ENCODE measurements at places on chromosomes 7 and 10.

GRCh38 chr7:48091506-48092433 is 2.7 kb downstream of the UPP1 start:
- no peak for DNase-seq

DNA sequence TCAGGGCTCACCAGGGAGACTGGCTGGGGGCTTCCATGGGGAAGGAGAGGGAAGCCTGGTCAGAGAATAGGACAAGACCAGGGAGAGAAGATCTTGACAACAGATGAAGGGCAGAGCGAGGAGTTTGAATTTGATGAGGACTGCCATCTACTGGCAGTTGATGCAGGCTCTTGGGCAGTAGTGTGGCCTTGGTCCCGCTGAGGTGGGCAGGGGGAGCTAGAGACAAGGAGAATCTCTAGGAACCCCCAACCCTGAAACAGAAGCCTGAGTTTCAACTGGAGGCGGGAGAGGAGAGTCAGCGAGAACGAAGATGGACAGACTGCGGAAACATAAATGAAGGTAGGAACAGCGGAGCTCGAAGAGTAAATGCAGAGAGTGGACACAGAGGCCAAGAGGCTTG is 81.0 kb downstream of the PPP1R3C start:
- no peak for DNase-seq

- no peak for DNase-seq
Measured at GRCh38 chr7:25642849-25643248, 414.6 kb upstream of the NPVF start.

DNA sequence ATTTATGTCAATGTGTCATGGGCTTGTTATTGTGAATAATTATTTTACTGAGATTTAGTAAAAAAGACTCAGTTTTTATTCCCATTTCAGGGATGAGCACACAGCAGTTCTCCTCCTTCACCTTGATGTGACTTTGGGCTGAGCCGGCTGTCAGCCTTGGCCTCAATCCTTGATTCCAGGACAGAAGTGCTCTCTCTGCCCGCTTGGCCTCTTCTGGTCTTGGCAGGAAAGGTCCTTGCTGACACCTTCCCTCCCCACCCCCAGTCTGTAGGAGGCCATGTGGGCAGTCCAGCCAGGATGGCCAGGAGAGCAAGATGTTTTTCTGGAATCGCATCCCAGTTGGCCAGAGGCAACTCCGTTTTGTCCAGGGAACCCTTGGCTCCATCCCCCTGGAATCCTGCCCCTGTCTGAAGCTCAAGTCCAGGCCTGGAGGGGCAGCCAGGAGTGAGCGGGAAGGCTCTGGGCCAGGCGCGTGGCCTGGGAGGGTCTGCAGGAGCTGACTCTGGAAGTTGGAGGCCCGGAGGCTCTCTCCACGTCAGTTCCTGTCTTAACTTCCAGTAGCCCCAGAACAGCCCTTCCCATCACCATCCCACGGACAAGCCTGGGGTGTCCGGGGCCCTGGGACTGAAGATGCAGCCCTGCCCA is 100.9 kb downstream of the PDGFA start:
- no peak for DNase-seq

DNA sequence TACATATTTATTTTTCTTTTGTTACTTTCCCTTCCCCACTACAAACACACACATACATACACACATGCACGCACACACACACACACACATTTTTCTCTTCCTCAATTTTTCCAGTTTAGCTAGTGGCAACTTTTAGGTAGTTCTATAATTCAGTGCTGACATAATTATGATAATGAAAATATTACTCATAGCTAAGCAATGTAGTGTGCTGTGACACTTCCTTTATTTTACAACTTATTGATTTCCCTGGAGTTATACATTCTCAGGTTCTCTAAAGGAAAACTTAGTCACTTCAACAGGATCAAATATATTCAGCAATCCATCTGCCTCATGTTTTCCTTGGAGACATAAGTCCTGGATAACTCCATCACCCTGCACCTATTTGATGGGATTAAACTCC is 151.6 kb downstream of the CACNA2D1 start:
- DNase-seq: no peak

DNA sequence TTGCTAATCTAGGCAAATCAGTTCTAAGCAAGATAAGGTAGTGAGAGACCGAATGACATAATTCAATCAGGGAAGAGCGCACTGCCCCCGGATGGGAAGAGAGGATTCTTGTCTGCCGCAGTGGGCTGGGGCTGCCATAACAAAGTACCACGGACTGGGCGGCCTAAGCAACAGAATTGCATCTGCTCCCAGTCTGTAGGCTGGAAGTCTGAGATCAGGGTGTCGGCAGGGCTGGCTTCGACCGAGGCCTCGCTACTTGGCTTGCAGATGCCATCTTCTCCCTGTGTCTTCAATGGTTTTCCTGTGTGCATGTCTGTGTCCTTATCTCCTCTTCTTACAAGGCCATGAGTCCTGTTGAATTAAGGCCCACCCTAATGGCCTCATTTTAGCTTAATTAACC is 59.7 kb upstream of the TMEM72 start:
- no peak for DNase-seq

DNA sequence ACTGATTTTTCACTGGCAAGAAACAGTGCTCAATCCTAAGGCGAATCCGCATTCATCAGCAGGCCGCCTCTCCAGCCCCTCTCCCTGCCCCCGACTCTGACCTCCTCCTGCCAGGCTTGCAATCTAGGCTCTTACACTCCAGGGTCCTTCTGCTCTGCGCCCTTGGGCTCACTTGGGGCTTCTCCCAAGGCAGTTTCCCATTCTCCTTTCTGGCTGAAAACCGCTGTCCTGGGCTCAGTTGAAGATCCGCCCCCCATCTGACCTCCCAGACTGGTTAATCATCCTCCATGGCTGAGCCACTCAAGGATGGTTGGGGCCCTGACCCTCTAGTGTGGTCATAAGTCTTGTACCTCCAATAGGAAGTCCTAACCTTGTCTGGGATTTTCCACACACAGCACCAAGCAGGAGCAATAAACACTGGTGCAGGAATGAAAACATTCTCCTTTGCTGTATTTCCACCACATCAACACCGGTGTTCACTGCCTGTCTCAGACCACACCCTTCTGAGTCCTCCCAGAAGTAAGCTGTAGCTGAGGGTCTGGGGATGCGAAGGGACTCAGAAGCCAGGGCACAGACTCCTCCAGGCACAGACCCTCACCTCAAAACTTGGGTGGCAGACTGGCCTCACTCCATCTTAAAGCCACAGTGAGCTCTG is 42.4 kb downstream of the TNS3 start:
- no peak for DNase-seq

DNA sequence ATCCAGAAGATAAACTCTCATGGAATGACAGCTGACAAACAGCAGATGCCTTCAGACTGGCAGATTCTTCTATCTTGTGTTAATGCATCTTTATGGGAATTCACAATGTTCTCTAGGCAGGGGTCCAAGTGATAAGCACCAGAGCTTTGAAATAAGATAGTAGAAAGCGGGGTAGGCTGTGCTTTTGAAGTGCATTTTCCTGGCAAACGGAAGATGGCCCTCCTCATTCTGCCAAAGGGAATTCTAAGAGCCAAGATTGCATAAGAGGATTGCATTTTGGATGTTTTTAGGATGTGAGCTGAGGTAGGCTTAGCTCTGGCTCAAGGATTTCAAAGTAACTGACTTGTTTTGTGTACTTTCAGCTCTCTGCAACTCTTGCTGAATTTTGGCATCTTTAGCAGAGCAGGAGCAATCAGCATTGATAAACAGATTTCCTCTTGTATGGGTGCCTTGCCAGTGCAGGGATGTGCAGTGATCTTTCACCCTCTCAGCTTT is 298.5 kb upstream of the KLF6 start:
- DNase-seq: no peak

- no peak for DNase-seq
Measured at GRCh38 chr10:29199941-29200679, 88.8 kb upstream of the LYZL1 start.

DNA sequence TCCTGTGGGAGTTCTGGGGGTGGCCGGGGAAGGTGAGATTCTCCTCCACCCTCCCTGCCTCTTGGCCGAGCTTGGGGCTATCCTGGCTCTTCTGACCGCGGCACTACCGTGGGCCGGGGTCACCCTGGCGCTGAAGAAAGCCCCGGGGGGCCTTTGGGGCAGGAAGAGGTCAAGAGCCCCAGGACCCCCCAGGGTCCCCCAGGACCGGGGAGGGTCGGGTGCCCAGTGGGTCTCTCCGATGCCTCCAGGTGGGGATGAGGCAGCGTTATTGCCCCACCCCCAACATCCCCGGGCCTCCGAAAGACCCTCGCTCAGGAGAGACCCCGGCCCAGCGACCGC is 439 bp upstream of the KNDC1 start:
- DNase-seq: no peak

DNA sequence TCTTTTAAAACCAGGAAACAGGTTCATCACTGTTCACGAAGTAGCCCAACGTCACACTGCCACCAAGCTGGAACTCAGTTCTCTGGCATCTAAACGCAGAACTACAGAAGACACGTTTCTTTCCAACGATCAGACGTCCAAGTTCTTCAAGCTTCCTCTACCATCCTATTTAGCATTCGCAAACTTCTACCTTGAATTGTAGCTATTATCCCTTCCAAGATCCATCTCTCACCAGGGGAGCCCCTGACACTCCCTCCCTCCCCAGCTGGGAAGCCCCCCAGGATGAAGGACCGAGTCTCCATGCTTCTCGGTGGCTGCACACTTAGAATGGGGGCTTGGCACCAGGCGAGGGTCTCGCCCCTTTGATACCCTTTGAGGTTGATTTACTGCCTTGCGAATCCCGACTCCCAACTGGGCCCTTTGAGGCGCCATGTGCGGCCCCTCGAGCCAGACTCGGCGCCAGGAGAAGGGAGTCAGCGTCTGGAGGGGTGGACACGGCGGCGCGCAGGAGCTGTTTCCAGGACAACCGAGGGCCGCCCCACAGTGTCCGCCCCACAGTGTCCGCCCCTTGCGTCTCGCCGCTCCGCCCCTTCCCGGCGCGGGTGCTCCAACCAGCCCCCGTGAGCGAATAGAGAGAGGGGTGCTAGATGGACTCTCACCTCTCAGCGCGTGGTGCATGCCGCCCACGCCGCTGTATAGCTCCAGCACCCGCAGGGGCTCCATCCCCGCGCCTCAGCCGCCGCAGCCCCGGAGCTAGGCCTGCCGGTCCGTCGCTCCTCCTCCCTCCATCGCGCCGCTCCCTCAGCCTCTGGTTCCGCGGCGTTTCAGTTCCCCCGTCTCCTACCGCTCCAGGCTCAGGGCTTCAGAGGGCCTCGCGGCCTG is at the start of gene TRDMT1:
TSS of gene TRDMT1 (minus strand) at position 761 of the 882 bp plus-strand sequence. CDS start at position 723, 38 bp downstream.
- peak; percentile 4 for DNase-seq

GRCh38 chr7:24135003-24135817 is 148.8 kb upstream of the NPY start:
- DNase-seq: no peak

DNA sequence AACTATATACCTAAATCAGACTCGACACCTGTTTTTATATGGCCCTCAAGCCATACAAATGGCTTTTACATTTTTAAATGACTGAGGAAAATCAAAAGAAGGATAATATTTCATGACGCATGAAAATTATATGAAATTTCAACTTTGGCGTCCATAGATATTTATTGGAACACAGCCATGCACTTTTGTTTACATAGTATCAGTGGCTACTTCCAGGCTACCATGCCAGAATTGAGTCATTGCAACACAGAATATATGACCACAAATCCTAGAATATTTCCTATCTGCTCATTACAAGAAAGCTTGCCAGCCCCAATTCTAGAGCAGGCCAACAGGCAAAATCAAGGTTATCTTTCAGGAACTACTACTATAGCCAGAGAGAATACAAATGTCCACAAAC is 29.3 kb downstream of the AFAP1L2 start:
- DNase-seq: no peak

- no peak for DNase-seq
Measured at GRCh38 chr7:39589323-39590111, 23.3 kb downstream of the YAE1 start.

- no peak for DNase-seq
Measured at GRCh38 chr7:76338298-76339084, 20.3 kb downstream of the YWHAG start.

- DNase-seq: no peak
Measured at GRCh38 chr7:158550886-158551452, 36.7 kb downstream of the PTPRN2 start.

GRCh38 chr7:15323550-15323949 is 238.3 kb downstream of the AGMO start:
- DNase-seq: no peak

GRCh38 chr10:14603534-14604102 is 171.1 kb downstream of the FAM107B start:
- no peak for DNase-seq

GRCh38 chr7:22386206-22386858 is 29.4 kb upstream of the RAPGEF5 start:
- no peak for DNase-seq

DNA sequence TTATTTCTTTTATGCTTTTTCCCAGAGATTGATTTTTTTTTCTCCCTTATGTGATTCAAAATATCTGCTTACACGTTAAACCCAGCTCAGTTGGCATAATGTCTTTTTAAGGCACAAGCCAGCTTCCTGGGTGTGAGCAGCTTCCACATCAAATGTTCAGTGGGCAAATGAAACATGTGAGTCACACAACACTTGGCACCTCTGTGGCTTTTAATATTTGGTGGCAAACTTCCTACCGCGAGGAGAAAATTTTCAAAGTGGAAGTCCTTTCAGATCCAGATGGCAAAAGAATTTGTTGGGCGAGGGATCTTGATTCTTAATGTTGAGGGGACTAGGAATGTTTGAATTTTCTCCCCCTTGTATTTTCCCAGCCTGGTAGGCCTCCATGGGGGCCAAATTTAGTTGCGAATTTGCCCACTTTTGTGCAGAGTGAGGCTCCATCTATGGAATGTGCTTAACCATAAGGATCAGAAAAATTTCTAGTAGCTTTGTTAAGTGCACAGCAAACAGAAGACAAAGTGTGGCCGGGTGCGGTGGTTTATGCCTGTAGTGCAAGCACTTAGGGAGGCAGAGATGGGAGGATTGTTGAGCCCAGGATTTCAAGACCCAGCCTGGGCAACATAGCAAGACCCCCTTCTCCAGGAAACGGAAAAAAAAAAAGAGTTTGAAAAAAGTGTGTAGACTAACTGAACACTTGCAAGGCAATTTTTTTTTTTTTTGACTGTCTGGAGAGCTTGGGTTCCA is 31.0 kb downstream of the CUX1 start:
- no peak for DNase-seq

- no peak for DNase-seq
Measured at GRCh38 chr7:1441615-1442354, 17.5 kb downstream of the MICALL2 start.

DNA sequence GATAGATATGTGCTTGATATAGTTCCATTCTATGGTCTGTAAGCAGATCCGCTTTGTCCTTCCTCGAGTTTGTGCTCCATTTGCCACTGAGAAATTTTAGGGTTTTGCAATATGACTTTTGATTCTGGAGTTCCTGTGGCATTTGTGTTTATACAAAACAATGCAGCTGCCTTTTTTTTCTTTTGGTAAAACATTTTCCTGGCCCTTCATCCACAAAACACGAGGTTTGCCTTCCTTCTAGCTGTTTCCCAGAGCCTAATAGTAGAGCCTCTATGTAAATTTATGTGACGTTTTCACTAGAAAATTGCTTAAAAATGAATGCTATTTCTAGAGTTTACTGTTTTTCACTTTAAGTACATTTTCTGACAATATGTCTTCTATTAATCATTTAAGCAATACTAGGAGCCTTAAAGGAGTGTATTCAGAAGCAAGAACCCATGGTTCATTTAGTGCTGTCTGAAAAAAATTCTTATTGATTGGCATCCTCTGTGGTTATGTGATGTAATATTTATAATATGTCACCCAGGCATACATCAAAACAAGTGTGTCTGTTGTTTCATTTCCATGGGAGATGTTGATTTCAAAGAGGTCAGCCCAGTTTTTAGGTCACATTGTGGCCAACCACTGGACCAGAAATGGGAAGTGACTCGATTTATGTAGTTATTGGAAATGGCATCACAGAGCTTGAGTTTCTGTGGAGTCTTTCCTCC is 618.3 kb downstream of the LRMDA start:
- no peak for DNase-seq
